ENCODE measurements at places on chromosomes 1 and 21.
A peak's percentile ranks its signal among the peaks of the same experiment; 100 is the strongest.

GRCh38 chr1:180920193-180920592 is 7.5 kb downstream of the KIAA1614 start:
- DNase-seq = no peak

DNA sequence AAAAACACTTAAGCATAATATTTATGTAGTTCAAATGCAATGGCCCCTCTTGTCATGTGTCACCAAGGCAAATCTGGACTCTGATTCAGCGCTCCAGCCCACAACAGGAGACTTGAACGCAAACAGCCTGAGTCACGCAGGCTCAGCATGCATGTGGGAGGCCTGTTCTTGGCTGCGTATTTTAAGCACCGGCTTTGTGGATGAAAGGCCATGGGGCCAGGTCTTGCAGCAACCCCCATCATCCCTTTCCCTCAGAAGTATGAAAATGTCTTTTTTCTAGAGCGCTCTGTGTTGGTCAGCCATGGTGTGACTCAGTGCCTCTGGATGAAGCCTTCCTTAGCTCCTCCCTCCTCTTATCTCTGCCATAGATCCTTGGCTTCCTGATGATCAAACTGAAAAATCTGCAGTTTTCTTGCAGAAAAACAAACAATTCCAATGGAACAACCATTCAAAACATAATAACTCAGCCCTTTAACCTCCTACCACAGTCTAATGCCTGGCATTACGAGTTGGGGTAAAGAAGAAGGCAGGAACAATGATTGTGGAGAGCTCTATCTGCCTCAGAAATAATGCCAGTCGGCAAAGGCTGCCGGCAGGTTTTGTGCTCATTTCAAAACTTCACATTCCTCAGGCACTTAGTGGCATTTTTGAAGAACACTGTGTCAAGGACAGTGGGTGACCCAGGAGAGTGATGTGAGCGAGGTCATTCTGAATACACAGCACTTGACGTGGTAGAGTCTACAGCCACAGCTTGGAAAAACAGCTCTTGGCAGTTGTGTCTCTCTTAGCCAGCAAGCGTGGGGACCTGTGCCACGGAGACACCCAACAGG is 167.5 kb downstream of the CLIC6 start:
- DNase-seq = peak; percentile 97

DNA sequence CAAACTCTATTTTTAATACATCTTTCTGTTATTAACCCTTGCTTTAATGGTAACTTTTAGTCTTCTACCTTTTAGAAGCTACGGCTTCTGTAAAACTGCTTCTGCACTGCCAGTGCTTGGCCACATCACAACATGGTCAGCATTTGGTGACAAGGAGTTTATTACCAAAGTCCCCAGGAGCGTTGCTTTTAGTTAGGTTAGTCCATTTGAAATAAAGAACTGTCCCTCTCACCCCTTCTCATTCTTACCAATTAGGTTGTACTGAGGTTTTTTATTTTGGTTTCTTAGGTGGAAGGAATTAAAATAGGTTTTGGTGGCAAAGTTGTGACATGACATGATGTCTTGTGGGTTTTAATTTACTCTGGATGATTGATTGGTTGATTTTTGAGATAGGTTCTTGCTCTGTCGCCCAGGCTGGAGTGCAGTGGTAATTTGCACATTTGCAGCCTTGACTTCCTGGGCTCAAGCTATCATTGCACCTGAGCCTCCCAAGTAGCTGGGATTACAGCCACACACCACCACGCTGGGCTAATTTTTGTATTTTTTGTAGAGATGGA is 39.2 kb downstream of the SPEN start:
- DNase-seq = no peak

DNA sequence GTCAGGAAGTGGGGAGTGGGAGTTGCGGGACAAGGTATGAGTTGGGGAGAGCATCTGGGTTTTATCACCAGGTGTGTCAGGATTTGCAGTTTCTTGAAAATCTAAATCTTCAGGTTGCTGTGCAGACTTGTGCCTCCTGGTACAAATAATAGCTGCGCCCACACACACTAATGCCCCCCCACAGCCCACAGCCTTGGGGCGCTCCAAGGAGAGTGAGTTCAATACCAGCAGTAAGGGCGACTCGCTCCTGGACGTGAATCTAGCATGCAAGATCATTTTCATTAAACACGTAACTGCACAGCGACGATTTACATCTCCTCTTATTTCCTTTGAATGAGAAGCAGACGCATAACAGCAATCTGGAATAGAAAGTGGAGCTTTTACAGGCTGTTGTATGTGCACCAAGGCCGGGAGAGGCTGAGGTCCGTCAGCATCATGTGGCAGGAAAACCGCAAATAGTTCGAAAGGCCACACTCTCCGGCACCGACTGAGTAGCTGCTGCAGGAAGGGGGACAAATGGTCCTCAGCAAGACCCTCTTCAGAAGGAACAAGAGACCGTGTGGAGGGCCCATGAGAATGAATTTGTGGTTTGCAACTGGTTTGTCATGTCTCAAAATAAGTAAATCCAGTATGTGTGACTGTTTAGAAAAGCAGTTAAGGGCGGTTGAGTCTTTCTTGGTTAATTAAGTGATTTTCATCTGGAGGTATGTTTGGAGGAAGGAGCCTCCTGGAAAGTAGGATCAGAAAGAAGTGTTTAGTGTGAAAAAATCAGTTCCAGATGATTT is 439.5 kb downstream of the SMYD3 start:
- peak; percentile 70 for DNase-seq

- no peak for DNase-seq
Measured at GRCh38 chr1:62273953-62274352, 45.3 kb downstream of the KANK4 start.

DNA sequence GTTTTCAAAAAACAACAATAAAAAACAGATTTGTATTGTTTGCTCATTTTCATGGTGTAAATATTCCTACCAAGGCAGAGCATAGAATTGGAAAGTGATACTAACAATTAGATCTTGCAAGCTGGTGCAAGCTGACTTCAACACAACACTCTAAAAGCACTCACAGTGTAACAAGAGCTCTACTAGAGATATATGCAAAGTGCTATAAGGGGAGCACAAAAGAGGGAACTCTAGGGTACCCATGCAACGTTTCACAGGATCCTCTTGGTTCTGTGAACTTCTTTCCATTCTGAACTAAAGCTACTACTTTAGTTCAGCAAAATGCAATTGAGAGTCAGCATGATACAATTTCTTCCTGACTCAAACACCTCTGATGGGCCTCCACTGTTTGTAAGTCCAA is 78.3 kb downstream of the ATP1B1 start:
- DNase-seq = no peak

DNA sequence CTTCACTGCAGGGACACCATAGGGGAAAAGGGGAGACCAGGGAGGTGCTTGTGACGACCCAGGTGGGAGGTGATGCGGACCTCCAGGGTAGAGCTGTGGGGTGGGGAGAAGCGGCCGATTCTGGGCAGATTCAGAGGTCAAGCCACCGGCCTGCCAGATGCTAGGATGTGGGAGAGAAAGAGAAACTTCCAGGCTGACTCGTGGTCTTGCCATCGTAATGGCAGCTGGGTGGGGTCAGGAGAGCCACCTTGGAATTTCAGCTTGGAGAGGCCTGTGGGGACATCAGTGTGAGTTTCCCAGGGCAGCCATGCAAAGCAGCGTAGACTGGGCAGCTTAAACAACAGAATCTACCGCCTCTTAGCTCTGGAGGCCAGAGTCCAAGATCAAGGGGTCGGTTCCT is 258.0 kb upstream of the VAMP3 start:
- no peak for DNase-seq

GRCh38 chr1:7581754-7582459 is 189.2 kb upstream of the VAMP3 start:
- no peak for DNase-seq

- no peak for DNase-seq
Measured at GRCh38 chr1:184867866-184868689, 106.2 kb downstream of the NIBAN1 start.

GRCh38 chr1:118925651-118926050 is 62.5 kb downstream of the TBX15 start:
- DNase-seq = peak; percentile 57

DNA sequence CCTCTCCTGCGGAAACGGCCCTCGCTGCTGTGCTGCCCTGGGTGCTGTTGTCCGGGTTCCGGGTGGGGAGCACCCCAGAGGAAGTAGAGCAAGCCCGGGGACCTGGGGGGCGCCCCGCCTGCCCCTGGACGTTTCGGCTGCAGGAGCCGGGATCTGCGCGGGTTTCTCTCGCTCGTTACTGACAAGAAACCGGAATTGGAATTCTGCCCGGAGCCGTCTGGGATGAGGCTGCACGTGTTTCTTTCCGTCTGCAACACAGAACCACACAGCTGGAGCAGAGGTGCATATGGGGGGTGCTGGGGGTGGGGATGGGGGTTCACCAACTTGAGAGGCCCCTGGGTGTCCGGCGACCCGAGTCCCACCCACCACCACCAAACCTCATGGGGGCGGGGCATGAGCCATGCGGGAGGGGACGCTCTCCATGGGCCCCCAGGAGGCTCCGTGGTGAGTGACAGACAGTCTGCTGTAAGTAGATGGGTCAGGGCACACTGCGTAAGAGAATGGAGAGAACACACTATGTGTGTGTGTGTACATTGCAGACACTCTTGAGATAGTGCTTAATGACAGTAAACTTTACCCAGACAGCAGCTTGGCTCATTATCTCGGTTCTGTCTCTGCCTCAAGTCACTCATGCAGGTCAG is 261.4 kb upstream of the C1orf174 start:
- DNase-seq = no peak

GRCh38 chr1:22341791-22342605 is 109.7 kb upstream of the ZBTB40 start:
- peak; percentile 61 for DNase-seq

- peak; percentile 58 for DNase-seq
Measured at GRCh38 chr1:185917646-185918045, 183.5 kb downstream of the HMCN1 start.

DNA sequence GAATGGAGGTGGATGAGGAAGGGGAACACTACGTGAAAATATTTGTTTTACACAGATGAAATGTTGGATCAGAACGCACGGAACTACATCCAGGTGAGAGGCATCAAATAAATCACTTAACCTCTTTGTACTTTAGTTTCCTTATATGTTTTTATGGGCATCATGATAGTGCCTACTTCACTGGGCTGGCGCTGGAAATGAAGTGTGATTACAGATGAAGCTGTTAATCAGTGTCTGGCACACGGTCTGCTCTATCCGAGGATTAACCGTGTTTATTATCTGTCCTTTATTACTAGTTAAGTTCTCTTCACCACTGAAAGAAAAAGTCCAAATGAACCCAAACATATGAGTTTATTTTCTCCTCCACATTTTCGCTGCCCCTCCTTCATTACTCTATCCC is 96.0 kb upstream of the TRABD2B start:
- no peak for DNase-seq
